ENCODE measurements at places on chromosomes 13 and 19. TPM values are rescaled to one million over a fixed set of nuclear protein-coding genes. Genes with fewer than 3 reads are reported as not detected.

DNA sequence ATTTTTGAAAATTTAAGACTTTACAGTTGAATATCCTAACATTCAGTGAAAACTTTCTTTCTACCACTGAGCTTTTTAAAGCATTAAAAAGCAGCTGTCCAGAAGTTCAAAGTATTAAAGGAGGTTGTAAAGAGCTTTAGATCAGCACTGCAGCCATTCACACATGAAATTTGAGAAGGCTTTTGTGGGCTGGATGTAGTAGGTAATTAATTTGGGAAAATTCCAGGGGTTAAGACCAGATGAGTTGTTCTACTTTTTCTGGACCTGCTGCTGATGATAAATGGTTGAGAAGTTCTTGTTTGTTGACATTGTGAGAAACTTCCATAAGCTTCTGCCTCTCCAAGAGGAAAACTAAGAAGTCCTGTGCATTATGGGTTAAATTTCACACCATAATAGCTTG is 1779.6 kb upstream of the PRR20A start:
- H3K36me3 ChIP-seq, result no peaks in the 10 kb centered on the region
- H3K27ac ChIP-seq, result no peak overlapping the region
- no peaks in the 10 kb centered on the region for H3K27me3 ChIP-seq
- no peak for DNase-seq
- no peaks in the 10 kb centered on the region for H3K4me1 ChIP-seq

DNA sequence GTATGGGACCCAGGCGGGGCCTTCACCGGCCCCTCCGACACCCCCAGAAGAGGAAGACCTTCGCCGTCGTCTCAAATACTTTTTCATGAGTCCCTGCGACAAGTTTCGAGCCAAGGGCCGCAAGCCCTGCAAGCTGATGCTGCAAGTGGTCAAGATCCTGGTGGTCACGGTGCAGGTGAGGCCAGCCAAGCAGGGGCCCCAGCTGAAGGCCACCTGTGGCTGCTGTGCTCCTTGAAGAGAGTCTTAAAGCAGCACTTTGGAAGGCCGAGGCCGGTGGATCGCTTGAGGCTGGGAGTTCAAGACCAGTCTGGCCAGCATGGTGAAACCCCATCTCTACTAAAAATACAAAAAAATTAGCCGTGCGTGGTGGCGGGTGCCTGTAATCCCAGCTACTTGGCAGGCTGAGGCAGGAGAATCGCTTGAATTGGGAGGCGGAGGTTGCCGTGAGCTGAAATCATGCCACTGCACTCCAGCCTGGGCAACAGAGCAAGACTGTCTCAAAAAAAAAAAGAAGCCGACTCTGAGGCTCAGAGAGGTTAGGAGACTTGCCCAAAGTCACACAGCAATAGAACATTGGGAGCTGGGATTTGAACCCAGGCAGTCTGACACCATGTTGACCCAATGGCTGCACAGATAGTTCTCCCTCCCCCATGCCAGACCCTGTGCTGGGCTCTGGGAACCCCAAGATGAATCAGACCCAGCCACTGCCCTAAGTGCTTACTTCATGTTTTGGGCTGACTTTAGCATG is 2.7 kb downstream of the MCOLN1 start:
- peaks cover 2% of the 10 kb centered on the region for H3K4me1 ChIP-seq
- H3K27ac ChIP-seq, result no peak overlapping the region
- no peaks in the 10 kb centered on the region for H3K36me3 ChIP-seq
- no peak overlapping the region for H3K4me3 ChIP-seq
- DNase-seq, result no peak

DNA sequence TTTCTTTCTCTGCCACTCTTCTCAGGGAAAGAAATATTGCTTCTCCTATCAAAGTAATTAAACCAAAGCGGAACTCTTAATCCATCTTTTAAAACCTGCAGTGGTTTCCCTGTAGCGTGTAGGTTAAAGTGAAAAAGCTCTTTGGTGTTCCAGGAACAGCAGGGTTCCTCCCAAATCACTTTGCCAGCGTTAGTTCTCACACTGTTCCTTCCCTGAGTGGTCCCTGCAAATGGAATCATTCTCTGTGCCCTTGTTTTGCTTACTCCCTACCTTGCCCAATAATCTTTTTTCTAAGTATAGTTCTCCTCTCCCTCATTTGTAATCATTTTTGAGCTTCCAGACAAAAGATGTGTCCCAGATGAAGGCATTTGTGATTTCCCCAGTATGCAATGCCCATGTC is 207.5 kb downstream of the HS6ST3 start:
- H3K27me3 ChIP-seq, result no peaks in the 10 kb centered on the region
- no peak overlapping the region for H3K27ac ChIP-seq
- no peak for DNase-seq
- no peak overlapping the region for H3K4me3 ChIP-seq

GRCh38 chr19:38721979-38722773 is 22.1 kb downstream of the CAPN12 start:
- no peak for DNase-seq
- no peaks in the 10 kb centered on the region for H3K4me1 ChIP-seq
- H3K36me3 ChIP-seq, result peaks cover 76% of the 10 kb centered on the region
- no peak overlapping the region for H3K4me3 ChIP-seq

DNA sequence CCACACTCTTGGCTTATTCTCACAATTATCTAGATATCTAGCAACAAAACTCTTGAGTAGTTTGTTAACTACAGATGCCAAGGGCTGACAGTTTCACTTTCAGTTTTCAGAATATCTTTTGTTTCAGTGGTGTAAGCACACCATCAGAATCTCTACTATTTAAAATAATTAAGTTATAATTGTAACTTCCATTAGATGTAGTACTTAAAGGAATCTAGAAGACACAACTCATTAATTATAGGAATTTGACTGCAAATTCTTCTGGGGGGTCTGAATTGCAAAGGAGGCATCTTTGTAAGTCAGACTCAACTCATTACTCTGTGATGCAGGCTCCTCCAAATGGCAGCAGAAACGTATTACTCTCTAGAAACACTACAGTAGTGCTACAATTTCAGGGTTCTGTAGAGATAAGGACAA is 44.9 kb upstream of the USPL1 start:
- H3K27ac ChIP-seq, result no peak overlapping the region
- no peaks in the 10 kb centered on the region for H3K4me1 ChIP-seq
- no peaks in the 10 kb centered on the region for H3K27me3 ChIP-seq
- H3K4me3 ChIP-seq, result no peak overlapping the region
- no peaks in the 10 kb centered on the region for H3K36me3 ChIP-seq
- no peak for DNase-seq

GRCh38 chr19:4310247-4311121 is 6.1 kb downstream of the FSD1 start:
- H3K4me3 ChIP-seq, result no peak overlapping the region
- H3K4me1 ChIP-seq, result no peaks in the 10 kb centered on the region
- DNase-seq, result peak; percentile 84
- no peak overlapping the region for H3K27ac ChIP-seq
- peaks cover 5% of the 10 kb centered on the region for H3K36me3 ChIP-seq

WDR62 gene
- total RNA-seq, result 39.8 TPM

Measured in H1 (cell line).